Neural crest cell (in vitro differentiated cells): ENCODE measurements at places on chromosomes 13 and 19. TPM values are rescaled to one million over a fixed set of nuclear protein-coding genes. Genes with fewer than 3 reads are reported as not detected.

DNA sequence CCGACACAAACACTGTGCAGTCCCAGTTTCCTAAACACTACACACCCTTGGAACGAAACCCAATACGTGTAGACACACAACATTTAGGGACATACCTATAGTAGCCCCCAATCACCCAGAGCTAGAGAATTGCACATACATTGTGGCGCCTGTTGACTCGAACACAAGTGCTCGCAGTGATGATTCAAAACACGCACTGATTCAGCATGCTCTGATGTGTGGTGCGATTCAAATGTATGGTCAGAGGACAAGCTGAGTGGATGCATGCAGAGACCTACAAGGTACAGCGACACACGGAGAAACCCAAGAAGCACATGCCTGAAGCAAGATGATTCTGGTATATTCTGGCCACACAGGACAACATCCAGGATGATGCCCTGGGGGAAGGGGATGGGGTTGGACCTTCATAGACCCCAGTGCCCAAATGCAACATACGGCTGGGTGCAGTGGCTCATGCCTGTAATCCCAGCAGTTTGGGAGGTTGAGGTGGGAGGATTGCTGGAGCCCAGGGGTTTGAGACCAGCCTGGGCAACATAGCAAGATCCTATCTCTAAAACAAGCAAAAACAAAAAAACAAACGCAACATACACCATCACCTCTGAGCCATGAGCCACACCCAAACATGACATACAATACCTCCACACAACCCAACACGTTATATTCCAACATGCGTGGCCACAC is 997 bp upstream of the KCNN4 start:
- no peak for DNase-seq

DNA sequence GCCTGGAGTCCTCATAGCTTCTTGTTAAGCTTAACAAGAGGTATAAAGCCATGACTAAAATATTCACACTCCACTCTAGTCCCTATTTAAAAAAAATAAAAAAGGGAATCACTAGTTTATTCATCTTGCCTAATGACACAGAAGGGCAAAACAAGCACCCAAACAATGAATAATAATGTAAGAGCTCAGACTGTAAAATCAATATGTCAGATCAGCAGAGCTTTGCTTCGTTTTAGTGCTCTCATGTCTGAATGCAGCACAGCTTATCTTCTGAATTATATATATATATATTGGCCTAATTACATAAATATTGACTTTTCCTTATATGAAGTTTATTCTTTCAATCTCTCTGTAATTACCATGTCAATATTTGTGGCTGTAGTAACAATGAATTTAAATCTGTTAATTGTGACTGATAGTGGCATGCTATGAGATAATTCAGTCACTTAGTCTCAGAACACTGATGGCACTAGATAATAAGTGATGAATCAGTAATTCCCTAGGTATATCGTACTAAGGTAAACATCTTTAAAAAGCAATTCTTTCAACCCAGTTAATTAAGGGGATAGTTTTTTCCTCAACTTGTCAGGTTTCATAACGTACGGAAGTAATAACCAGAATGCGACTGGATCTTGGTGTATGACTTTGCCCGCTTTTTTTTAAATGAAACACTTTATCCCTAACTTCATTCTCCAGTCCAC is 361.9 kb upstream of the GPC6 start:
- no peak for DNase-seq

DNA sequence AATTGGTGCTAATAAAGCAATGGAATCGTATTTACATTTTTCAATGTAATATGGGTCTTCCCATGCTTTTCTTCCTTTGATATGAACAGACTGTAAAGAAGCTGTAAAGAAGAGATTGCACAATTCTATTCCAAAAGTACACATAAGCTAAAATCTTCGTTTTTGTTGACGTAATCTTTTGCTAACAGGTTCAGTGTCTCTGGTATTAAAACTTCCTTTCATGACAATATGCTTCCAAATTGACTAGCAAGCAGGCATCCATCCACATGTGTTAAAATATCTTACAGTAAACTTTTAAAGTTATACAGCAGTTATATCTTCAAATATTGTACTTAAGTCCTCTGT is 19.3 kb upstream of the SGCG start:
- DNase-seq, result no peak

DNA sequence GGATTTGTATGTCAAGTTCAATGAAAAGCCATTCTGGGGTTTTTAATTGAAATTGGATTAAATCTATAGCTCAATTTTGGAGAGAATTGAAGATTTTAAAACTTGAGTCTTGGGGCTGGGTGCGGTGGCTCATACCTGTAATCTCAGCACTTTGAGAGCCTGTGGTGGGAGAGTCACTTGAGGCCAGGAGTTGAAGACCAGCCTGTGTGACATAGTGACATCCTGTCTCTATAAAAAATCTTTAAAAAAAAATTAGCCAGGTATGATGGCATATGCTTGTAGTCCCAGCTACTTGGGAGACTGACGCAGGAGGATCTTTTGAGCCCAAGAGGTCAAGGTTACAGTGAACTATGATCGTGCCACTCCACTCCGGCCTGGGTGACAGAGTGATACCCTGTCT is 41.2 kb downstream of the VAV1 start:
- DNase-seq, result no peak

DNA sequence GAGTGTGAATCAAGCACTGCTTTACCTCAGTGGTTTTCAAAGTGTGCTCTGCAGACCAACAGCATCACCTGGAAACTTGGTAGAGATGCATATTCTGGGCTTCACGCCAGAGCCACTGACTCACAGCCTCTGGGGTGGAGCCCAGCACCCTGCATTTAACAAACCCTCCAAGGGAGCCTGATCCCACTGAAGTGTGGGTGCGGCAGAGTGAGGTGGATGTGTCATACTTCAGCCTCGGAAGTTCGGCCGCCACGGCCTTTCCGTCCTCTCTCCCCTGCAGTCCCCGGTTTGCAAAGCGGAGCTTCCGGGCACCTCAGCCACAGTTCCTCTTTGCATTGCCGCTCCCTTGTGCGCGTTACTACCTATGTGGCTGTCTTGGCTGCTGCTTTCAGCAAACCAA is 33.3 kb upstream of the MICU2 start:
- no peak for DNase-seq

DNA sequence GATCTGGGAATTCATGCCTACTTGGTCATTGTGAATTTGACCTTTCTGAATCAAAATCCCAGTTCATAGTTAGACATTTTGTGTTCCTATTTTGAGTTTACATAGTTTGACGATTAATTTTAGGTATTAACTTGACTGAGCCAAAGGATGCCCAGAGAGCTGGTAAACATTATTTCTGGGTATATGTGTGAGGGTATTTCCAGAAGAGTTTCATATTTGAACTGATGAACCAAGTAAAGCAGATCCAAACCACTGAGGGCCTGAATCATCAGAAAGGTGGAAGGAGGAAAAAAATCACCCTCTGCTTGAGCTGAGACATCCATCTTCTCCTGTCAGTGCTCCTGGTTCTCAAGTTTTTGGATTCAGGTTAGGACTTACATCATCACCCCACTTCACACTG is 116.6 kb downstream of the CYSLTR2 start:
- no peak for DNase-seq

- peak; percentile 60 for DNase-seq
Measured at GRCh38 chr13:73765651-73766384, 368.4 kb downstream of the KLF12 start.

DNA sequence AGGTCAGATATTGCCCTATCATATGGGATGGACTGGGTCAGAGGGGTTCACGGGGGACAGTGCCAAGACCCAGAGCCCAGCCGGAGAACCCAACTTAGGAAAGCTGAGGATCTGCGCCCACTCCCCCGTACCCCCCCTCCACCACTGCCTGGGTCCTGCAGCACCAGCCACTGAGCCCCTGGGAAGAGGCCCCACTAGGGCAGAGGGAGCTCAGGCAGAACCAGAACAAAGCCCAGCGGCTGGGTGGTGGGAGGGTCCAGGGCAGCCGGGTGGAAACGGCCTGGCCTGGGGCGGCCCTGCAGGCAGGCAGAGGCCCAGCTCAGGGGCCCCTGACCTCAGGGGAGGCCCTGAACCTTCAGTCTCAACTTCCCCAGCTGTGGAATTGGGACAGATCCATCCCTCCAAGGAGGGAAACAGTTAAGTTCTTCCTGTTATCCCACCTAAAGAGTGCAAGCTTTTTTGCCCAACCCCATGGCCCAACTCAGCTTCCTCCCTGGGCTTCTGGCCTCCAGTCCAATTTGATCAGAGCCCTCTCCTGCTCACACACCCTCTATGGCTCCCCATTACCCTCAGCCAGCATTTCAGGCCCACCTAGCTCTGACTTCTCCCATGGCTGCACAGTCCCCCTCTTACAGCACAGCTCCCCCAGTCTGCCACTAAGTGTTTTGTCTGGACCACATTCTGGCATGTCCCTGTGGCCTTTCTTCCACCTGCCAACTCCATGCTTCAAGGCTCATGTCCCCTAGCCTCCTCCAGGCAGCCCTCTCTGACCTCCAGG is 3.1 kb downstream of the NR2F6 start:
- DNase-seq, result no peak

- DNase-seq, result no peak
Measured at GRCh38 chr13:81577601-81578195, 1236.8 kb upstream of the SPRY2 start.

GRCh38 chr19:42150364-42150763 is 18.1 kb upstream of the POU2F2 start:
- no peak for DNase-seq

The MYBPC2 gene
- total RNA-seq, result not detected in 2 replicates

The PDE4A gene
- 1.5 and 2.1 TPM in 2 replicates for total RNA-seq

The GPR183 gene
- not detected in 2 replicates for total RNA-seq

The KCNC3 gene
- total RNA-seq, result 4.0 and 4.2 TPM in 2 replicates

DNA sequence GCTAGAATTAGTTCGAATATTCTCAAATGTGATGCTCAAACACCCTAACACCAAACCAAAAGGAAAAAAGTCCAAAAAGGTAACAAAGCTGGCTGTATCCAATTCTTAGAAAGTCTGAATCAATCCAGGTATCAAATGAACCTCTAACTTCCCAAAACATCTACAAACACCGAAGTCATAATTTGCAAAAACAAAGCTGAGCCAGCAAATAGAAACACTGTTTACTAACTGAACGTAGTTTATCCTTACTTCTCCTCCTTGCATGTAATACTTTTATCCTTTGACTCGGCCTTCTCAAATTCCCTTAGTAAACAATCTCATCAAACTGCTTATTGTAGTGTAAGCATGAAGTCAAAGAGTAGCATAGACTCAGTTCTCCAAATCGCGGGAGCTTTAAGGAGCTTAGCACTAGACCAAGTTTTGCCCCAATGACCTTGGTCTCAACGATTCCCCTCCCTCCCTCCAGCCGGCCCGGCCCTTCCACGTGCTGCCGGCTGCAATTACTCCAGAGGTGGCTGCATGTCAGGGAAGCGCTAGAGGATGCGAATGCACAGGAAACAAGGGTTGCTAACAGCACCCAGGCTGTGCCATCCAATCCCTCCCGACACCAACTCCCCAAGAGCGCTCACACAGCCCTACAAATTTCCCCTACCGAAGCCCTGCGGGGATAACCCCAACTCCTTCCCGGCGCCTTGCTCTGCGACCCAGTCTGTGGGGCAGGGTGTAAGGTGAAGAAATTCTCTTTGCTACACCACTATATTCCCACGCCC is 693 bp downstream of the XPO4 start:
- DNase-seq, result peak; percentile 11

DNA sequence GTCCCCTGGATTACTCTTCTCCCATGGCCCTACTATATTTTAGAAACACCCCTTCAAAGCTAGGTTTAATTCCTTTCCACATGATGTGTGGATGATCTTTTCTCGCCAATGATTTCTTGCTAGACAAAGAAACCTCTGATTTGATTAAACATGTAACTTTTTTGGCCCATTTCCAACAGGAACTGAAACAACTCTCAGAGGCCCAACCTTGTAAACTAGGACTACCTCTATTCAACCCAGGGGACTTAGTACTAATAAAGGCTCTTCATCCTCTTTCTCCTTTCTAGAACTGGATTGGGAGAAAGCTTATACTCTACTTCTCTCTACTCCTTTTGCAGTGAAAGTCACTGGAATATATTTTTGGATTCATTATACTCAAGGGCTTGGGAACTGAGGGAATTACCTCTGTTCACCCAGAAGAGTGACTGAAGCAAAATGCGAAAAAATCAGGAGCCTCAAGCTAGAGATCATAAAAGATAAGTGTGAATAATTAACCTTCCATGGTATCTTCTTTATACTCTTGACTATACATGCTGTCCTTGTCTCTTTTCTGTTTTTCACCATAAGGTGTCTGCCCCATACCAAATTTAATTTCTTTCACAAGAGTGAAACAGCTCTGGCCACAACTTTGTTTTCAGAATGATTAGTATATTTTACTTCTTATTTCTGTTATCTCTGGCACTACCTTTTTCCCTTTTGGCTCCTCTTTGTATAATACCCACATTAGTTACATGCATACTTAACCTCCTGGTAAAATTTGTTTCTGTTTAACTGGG is 977.6 kb downstream of the SLITRK5 start:
- DNase-seq, result no peak

GRCh38 chr19:6730153-6730804 is 7.1 kb downstream of the GPR108 start:
- DNase-seq, result no peak

The OR7C1 gene
- not detected in 2 replicates for total RNA-seq

- DNase-seq, result no peak
Measured at GRCh38 chr19:33910922-33911321, 114.3 kb downstream of the KCTD15 start.

GRCh38 chr13:32581177-32581786 is 5.0 kb upstream of the PDS5B start:
- no peak for DNase-seq
